ENCODE measurements at places on chromosomes 2 and 18. TPM values are rescaled to one million over a fixed set of nuclear protein-coding genes. Genes with fewer than 3 reads are reported as not detected.

The NT5C1B gene
- total RNA-seq, result not detected

The CLEC4F gene
- 0.09 TPM for total RNA-seq

The GREB1L gene
- total RNA-seq, result 7.2 TPM

The FN1 gene
- total RNA-seq, result 455 TPM

The PCARE gene
- 0.09 TPM for total RNA-seq

The C2orf78 gene
- not detected for total RNA-seq

The SEPTIN10 gene
- 66.7 TPM for total RNA-seq

The PLCD4 gene
- 41.8 TPM for total RNA-seq

The BARD1 gene
- 36.9 TPM for total RNA-seq

The ALPG gene
- not detected for total RNA-seq

The RTP5 gene
- total RNA-seq, result not detected

The POTEC gene
- total RNA-seq, result not detected

The HOXD13 gene
- 0.31 TPM for total RNA-seq

The EIF5B gene
- 19.8 TPM for total RNA-seq

The C2orf15 gene
- 0.04 TPM for total RNA-seq

The ZNF516 gene
- 26.6 TPM for total RNA-seq

The BCL11A gene
- total RNA-seq, result 1.1 TPM

The MOGAT1 gene
- total RNA-seq, result not detected

DNA sequence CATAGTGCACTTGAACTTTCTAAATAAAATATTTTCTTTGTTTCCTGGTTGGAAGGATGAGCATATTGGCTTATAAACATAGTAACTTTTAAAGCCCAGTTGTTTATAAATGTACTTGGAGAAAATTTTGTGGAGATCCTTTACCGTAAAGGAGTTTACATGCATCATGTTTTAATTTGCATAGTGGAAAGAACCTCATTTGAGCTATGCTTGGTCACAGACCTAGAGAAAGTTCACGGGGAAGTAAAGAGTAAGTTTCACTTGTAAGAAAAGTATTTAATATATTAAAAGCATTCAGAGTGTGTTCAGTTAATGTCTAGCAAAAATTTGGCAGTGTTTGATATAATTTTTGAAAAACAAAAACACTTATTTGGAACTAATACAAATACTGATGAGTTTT is 45.3 kb downstream of the PIKFYVE start:
- no peak for DNase-seq

GRCh38 chr2:127419112-127419430 is 844 bp downstream of the PROC start:
- no peak for DNase-seq

DNA sequence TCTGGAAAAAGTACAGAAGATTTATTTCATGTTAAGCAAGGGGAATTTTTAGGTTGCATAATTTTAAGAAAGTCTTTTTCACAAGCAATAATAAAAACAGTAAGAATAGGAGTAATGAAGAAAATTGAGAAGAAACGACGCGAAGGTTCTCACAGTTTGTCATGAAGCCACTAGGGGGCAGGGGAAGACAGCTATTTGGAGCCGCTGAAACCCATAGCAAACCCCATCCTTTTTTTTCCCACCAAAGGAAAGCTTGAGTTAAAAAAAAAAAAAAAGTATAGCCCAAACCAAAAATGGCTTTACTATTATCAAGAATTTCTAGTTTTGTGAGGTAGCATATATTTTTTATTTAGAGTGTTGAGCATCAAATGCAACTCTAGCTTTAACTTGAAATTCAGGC is 300.9 kb downstream of the PHLPP1 start:
- DNase-seq, result peak; percentile 87

DNA sequence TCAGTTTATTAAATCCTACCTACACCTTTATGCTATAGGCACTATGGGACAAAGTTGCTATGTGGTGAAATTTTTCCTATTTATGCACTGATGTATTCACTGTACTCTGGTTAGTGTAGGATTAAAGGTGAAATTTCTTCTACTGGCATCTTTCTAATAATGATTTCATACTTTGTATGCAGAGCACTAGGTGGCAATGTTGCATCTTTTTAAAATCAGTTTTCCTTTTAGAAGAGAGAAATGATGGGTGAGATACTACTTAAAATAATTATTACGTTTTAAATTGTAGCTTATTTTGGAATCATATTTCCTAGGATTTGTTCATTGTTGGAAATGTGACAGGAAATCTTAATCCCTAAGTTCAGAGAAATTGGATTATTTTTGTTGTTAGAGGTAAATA is 150.9 kb downstream of the CD8B2 start:
- peak; percentile 59 for DNase-seq

GRCh38 chr2:47751856-47752414 is 31.0 kb upstream of the MSH6 start:
- DNase-seq, result no peak

DNA sequence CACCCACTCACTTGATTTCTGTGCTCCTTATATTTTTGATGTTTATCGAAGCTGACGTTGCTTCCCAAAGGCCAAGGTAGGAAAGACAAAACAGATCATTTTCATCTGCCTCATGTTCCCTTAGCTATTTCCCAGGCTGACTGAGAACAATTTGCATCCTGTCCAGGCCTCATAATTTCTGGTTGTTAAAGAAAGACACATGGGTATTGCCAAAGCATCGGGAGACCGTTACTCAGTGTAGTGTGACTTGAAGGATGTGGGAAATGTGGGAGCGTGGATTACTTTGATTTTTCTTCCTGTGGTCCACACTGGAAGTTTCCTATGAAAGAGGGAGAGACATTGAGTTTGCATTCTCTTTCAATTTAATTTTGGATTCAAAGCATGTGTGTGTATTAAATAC is 204.6 kb downstream of the TRIB2 start:
- no peak for DNase-seq

- DNase-seq, result no peak
Measured at GRCh38 chr2:168143813-168144212, 103.6 kb downstream of the STK39 start.

DNA sequence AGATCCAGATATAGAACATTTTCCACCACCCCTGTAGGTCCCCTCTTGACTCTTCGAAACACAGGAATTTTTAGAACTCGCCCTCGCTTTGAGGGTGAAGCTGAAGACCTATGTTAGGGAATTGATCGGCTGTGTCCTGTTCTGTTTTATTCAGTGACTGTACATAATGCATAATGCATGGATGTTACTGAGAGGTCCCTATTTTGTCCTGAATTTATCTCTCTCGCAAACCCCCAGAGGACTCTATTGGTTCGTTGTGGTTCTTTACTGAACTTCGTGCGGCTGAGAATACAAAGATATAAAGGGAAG is 431 bp upstream of the EIF5B start:
- no peak for DNase-seq

- peak; percentile 53 for DNase-seq
Measured at GRCh38 chr2:97936881-97937280, 58.9 kb downstream of the TMEM131 start.

- DNase-seq, result no peak
Measured at GRCh38 chr2:62931536-62931935, 119.1 kb upstream of the OTX1 start.

DNA sequence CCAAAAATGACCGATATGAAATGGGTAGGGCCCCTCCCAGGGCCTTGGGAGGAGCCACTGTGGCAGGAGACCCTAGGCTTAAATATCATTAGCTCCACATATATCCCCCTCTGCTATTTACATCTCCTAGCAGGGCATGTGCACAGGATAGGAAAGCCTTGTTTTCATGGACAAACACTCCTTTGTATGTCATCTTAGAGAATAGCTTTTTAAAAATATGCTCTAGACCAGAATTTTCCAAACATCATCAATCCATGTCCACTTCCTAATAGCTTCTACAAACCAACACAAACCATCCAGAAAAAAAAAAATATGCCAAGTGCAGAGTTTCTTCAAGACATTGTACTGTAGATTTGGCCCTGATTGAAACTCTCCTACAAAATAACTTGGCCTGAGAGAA is 10.8 kb downstream of the DAPL1 start:
- peak; percentile 11 for DNase-seq

DNA sequence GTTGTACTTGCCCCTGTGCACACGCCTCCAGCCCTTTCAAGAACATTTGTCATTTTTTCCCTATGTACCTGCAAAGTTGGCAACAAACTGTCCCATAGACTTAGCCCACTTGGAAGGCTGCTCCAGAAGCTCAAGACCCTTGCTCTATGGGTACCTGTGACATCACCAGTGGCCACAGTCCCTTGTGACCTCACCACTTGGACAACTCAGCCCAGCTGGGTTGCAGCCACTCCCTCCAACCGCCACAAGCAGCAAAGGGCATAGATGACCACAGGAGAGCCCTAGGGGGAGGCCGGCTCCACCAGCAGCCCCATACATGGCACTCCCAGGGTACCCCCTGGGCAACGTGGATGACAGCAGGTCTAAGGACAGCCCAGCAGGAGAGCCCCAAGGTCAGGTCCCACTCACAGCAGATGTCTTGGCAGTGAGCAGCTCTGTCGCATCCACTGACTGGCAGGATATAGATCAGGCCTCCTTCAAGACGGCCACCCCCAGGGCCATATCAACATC is at the start of gene TEX44:
Gene TEX44, plus strand, starts transcription at position 229 of the 510 bp plus-strand sequence. Its CDS starts 88 bp downstream, at position 317.
- DNase-seq, result no peak

- DNase-seq, result no peak
Measured at GRCh38 chr18:789397-789796, 22.6 kb downstream of the YES1 start.

GRCh38 chr2:31208240-31208639 is 9.1 kb downstream of the CAPN14 start:
- no peak for DNase-seq

DNA sequence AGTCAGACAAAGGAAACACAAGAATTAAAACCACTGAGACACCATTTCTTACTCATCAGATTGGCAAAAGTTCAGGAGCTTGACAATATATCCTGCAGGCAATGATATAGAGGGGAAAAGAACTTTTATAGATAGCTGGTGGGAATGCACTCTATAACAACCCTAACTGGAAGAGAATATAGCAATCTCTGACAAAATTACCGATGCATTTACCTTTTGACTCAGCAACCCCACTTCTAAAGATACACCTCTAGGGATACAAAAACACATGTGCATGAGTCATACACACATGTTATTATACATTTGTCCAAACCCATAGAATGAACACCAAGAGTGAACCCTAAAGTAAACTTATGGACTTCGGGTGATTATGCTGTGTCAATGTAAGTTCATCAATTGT is 79.4 kb upstream of the SRD5A2 start:
- no peak for DNase-seq

GRCh38 chr2:96549967-96550786 is 13.6 kb downstream of the ARID5A start:
- no peak for DNase-seq

- DNase-seq, result peak; percentile 51
Measured at GRCh38 chr2:69213782-69214181, 173.2 kb downstream of the GFPT1 start.

DNA sequence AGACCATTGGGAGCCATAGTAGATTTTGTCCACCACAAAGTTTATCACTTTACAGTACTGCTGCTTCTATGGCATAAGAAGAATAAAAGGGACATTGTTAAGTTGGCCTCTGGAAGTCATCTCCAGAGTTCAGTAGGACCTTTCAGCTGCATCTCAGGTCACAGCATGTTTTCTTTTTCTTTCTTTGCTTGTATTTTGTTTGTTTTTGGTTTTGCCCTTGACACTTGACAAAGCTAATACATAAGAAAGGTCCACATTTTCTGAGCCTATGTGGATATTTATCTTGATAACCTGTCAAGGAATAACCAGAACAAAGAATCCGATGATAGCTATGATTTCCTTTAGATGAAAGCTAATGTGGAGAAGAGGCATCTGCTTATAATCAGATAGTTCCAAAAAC is 101.6 kb upstream of the XIRP2 start:
- DNase-seq, result no peak

DNA sequence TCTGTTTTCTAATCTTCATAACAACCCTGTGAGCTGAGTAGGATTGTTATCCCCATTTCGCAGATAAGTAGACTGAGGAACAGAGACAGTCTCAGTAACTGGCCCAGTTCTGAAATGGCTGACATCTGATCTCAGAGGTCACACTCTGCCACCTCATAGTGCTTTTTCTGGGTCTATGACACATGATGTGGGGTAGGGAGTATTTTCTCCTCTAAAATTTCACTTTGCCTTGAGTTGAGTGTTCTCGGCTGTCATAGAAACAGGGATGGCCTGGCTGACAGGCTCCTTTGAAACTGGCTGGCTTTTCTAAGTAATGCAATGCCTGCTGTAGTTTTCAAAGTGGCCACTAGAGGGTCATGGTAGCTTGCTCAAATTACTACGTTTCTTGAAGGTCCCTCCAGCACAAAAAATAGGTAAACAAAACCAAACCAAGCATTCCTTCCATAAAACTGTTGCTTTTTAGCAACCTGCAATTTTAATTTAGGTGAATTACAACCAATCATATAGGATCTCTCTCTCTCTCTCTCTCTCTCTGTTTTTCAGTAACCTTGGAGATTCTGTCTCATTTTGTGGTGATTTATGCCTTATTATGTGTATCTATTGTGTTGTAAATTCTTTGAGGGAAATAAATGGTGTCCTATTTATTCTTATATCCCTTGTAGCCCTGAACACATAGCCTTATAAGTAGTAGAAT is 84.2 kb upstream of the TTN start:
- DNase-seq, result peak; percentile 84

- peak; percentile 44 for DNase-seq
Measured at GRCh38 chr2:188813315-188813714, 160.9 kb upstream of the COL3A1 start.

DNA sequence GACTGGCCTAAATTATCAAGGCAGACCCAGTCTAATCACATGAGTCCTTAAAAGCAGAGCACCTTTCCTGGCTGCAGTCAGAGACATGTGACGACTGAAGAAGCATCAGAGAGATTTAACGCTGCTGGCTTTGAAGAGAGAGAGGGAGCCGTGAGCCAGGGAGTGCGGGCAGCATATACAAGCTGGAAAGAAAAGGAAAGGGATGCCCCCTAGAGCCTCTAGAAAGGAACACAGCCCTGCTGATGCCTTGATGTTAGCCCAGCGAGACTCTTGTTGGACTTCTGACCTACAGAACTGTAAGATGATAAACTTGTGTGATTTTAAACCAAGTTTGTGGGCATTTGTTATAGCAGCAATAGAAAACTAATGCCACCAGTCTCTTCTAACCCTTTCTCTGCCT is 58.1 kb downstream of the HEATR5B start:
- DNase-seq, result no peak

- DNase-seq, result no peak
Measured at GRCh38 chr2:41826921-41827320, 220.9 kb upstream of the PKDCC start.
